IPS DF 6.9 (cell line): ENCODE measurements at places on chromosomes 4 and X.

GRCh38 chr4:164307262-164307661, 446.7 kb upstream of the SMIM31 start:
- DNase-seq: no peak

DNA sequence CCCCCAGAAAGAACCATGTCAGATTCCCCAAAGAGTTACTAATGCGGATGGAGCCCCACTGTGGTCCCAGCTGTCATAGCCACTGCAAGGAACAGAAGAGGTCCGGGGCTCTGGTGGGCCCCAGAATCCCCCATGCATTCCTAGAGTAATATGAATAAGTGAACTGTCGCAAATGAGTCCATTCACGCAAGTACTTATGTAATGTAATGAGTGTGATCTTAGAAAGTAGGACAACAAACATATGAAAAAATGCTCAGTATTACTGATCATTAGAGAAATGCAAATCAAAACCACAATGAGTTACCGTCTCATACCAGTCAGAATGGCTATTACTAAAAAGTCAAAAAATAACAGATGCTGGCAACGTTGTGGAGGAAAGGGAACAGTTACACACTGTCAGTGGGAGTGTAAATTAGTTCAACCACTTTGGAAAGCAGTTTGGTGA, 141.5 kb upstream of the RBPJ start:
- DNase-seq: no peak

DNA sequence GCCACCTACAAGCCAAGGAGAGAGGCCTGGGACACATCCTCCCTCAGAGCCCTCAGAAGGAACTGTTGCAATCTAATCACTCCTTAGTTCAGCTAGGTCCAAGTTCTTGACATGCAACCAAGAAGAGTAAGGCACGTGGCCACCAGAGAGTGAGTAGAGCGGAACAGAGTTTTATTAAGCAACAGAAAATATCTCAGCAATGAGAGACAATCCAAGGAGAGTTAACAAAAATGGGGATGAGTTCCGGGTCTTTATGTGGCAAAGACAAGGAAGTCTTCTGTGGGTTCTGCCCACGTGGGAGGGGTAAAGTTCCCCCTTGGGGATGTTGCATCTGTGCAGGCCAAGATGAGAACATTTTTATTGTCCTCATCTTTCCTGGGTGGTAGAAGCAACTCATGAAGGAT, 38.5 kb upstream of the PROM1 start:
- no peak for DNase-seq

DNA sequence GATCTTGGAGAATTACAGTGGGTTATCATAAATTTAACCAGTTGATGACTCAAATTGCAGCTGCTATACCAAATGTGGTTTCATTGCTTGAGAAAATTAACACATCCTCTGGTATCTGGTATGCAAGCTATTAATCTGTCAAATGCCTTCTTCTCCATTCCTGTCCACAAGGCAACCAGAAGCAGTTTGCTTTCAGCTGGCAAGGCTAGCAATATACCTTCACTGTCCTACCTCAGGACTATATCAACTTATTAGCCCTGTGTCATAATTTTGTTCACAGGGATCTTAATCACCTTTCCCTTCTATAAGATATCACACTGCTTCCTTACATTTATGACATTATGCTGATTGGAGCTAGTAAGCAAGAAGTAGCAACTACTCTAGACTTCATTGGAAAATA, 110.0 kb upstream of the GPC3 start:
- no peak for DNase-seq

DNA sequence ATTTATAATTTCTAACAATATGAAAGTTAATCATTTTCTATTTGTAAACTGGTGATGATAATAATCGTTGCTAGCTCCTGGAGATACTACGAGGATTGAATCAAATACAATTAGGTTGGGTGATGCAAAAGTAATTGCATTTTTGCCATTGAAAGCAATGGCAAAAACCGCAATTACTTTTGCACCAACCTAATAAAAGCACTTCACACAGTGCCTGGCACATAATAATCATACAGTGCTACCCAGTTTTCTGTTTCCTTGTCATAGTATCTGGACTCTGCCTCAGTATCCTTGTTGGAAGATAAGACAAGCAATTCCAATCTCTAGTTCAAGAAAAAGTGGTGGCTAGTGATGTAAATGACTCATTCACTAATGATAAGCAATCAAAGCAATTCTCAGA, 176.8 kb upstream of the TRPC5 start:
- no peak for DNase-seq
